ENCODE measurements at places on chromosomes 5 and 9. TPM values are rescaled to one million over a fixed set of nuclear protein-coding genes. Genes with fewer than 3 reads are reported as not detected.

DCAF10 gene
- total RNA-seq: 18.2 TPM

DNA sequence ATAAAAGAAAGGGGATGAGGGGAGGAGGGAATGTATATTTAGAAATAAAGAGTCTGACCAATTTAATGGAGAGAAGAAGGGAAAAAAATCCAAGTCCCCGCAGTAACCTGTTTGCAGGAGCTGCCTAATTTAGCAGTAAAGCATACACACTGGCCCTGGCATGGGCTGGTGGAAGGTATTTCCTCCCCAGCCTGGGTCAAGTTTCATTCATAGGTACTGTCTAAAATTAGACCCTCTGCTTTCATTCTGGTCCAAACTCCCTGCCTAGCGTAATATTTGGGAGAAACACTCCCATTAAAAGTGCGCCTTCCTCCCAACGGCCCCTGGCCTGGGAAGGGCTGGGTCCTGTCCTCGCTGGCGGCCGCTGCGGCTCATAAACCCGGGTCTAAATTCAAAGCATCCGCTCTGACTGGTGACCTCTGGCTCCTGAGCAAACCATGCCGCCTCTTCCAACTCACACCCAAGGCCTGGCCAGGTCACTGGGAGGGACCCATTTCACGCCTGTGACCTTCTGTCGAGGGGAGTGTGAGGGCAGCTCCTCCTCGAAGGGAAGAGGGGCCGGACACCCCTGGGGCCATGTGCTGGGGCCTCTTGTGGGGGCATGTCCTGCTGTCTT, 123.2 kb downstream of the FGF18 start:
- H3K4me3 ChIP-seq: no peak overlapping the region
- no peaks in the 10 kb centered on the region for H3K36me3 ChIP-seq
- no peaks in the 10 kb centered on the region for H3K27me3 ChIP-seq
- H3K4me1 ChIP-seq: no peaks in the 10 kb centered on the region

GRCh38 chr5:164581889-164582288, 1076.5 kb downstream of the MAT2B start:
- H3K27ac ChIP-seq: no peak overlapping the region
- no peak overlapping the region for H3K4me3 ChIP-seq
- H3K36me3 ChIP-seq: no peaks in the 10 kb centered on the region
- DNase-seq: no peak
- H3K27me3 ChIP-seq: no peaks in the 10 kb centered on the region

IFNA13 gene
- not detected for total RNA-seq

GRCh38 chr5:82291420-82291819, 13.3 kb upstream of the RPS23 start:
- no peak overlapping the region for H3K27ac ChIP-seq
- no peaks in the 10 kb centered on the region for H3K36me3 ChIP-seq
- H3K4me3 ChIP-seq: no peak overlapping the region

DNA sequence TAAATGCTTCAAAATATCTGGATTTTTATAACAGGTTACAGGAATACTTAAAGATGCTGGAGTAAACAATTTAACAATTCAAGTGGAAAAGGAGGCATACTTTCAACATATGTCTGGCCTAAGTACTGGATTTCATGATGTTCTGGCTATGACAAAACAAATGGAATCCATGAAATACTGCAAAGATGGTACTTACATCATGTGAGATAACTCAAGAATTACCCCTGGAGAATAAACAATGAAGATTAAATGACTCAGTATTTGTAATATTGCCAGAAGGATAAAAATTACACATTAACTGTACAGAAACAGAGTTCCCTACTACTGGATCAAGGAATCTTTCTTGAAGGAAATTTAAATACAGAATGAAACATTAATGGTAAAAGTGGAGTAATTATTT, 35.6 kb downstream of the SLC30A5 start:
- H3K36me3 ChIP-seq: peaks cover 49% of the 10 kb centered on the region
- no peak overlapping the region for H3K4me3 ChIP-seq
- no peaks in the 10 kb centered on the region for H3K27me3 ChIP-seq
- no peaks in the 10 kb centered on the region for H3K4me1 ChIP-seq

- DNase-seq: no peak
- H3K27me3 ChIP-seq: no peaks in the 10 kb centered on the region
- H3K4me1 ChIP-seq: no peaks in the 10 kb centered on the region
Measured at GRCh38 chr5:136525597-136525996, 160.3 kb upstream of the TRPC7 start.

Data from right atrium auricular region (tissue), 2 donors.